ENCODE measurements at places on chromosomes 6 and 20.

GRCh38 chr20:62808211-62808865 is 3.7 kb downstream of the OGFR start:
- peak; percentile 56 for DNase-seq

DNA sequence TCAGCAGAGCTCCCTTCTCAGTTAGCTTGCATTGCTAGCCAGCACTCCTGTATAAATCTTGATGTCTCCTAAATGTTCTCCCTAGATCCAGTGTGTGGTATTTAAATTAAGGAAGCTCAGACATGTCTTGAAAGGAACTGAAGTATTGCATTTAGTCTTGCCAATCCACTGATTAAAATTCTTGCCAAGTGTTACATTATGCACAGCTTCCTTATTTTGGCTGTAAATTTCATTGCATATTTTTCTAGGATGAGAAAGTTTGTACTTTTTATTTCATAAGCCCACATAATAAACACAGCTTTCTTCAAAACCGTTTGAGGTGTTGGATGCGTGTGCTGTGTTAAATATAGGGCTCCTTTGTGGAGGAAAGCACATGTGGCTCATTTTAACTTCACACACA is 329.8 kb upstream of the FLRT3 start:
- no peak for DNase-seq

DNA sequence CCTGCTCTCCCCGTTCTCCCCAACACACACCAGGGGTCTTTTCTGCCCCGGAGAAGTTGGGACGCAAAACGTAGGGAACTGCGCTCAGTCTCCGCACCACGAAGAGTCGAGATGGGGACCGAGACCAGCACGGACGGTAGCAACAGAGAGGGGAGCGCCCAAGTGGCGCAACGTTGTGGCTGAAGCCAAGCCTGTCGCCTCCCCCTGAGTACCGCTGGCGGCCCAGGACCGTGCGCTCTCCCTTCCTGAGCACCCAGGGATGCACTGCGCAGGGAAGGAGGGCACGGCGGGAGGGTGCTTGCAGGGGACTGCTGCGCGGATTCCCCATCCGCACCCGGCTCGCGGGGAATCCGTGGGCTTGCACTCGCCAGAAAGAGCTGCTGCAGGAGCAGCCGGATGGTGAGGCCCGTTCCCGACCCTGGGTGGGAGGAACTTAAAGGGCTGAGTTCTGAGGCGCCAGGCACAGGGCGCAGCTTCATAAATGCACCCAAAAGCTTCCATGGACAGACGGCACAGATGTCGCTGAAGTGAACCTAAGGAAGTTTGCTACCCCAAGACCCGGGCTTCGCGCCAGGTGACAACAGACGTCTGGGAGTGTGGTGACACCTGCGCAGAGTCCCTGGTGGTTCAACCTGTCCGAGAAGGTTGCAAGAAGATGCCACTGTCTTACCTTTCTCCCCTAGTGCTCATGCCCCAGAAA is 178.7 kb downstream of the TBXT start:
- DNase-seq = no peak

GRCh38 chr6:151585741-151586140 is 91.9 kb downstream of the CCDC170 start:
- DNase-seq = no peak

DNA sequence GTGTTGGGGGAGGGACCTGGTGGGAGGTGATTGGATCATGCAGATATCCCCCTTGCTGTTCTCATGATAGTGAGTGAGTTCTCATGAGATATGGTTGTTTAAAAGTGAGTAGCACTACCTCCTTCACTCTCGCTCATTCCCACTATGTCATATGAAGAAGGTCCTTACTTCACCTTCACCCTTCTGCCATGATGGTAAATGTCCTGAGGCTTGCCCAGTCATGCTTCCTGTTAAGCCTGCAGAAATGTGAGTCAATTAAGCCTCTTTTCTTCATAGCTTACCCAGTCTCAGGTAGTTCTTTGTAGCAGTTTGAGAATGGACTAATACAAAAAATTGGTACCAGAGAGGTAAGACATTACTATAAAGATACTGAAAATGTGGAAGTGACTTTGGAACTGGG is 425.9 kb downstream of the HTR1B start:
- no peak for DNase-seq

DNA sequence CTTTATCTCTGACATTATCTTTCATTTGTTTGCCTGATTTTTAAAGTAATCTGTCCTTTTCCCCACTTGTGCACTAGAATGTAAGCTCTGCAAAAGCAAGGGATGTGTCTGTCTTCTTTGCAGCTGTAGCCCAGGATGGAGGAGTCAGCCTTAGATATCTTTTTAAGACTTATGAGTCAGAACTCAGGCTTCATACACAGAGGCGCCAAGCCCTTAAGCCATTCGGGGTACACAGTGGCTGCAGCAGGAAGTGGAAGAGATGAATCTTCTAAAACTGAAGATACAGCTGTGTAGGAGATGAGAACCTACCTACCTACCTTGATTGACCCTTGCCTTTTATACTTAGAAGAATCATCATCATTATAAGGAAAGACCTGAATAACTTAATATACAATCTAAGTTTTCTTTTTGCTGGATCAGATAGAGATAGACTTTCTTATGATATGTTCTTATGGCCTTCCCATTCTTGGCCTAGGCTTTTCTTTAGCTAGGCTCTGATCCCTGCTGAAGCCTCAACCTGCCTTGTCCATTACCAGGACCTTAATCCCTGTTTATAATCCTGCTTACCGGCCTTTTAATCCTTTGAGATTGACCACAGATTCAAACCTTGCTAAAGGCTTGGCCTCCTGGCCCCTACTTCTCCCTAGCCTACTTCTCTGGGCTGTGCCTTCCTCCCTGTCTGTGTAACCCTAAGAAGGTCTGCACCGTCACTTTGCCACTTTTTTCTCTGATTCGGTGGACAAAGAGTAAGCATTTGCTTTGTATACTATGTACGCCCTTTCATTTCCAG is 304.5 kb downstream of the PRL start:
- DNase-seq = no peak

DNA sequence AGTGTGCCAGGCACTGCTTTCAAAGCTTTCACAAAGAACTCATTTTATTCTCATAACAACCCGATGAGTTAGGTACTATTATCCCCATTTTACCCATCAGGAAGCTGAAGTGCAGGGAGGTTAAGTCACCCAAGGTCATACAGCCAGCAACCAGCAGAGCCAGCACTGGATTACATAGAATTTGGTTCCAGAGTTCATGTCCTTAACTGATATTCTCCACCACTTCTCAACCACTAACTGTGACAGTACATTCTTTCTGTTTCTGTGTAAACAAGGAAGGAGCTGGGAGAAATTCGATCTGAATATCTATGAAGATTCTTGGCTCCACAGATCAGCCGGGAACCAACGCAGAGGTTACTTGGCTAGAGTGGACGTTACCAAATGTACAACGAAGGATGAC is 98.0 kb downstream of the KIF16B start:
- no peak for DNase-seq

DNA sequence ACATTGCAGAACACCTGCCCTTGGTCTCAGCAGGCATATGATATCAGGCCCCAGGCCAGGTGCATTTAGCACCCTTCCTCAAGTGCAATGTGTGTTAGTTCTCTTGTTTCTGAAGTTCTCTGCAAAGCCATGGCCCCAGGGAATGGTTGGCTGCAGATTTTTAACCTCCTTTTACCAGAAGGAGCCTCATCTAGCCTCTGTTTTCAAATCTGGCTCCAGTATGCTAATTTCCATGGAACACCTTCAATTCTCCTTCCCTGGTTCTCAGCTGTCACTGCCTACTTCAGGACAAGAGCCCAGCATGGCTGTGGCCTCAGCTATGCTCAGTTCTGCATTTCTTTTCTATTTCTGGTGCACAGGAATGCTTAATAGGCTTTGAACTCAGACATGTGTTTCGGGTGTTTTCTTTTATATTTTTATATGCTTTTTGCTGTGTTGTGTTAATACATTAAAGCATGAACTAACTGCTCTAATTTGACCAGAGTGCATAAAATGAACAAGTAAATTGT is 51.6 kb upstream of the OGFRL1 start:
- no peak for DNase-seq

DNA sequence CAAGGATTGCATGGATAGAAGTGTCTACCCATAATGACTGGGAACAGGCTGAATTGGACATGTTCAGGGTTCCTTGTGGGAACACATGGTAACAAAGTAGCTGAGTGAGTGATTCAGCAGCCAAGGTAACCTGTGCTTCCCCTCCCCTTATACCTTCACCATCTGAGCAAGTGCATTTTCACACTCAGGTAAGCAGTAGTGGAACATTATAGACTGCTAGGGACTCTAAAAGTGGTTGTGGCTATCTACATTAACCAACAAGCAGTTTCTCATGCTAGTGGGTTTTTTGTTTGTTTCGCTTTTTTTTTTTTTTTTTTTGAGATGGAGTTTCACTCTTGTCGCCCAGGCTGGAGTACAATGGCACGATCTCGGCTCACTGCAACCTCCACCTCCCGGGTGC is 41.4 kb downstream of the KIZ start:
- no peak for DNase-seq

DNA sequence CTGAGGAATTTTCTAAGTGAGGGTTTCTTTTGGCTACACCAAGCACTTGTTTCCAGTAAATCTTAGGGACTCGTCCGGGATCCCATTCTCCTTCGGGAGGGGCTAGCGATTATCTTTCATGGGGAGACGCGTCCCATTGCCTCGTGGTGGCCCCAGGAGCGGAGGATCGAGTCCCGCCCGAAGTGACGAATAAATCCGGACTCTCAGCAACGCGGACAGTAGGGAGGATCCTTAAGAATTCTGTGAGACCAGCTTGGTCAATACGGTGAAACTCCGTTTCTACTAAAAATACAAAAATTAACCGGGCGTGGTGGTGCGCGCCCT is 69.1 kb upstream of the PRSS16 start:
- DNase-seq = no peak

DNA sequence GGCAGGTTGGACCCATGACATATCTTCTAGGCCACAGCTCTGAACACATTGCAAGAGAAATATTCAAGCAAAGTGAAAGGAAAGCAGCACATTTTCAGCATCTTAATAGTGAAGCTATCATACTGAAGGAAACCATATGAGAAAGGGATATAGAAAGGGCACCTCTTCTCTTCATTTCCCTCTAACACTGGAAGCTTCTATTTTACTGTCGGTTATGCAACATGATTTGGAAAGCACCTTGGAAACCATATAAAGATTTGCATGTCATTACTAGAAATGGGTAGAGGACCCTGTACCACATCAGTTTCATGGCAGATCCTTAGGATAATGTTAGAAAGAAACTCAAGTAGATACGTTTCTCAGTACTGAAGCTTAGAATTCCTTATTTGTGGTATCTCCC is 70.5 kb upstream of the HMGN3 start:
- DNase-seq = no peak
